Cerebellum (tissue), 4 donors: ENCODE measurements at places on chromosomes 1 and 21. TPM values are rescaled to one million over a fixed set of nuclear protein-coding genes. Genes with fewer than 3 reads are reported as not detected.

DNA sequence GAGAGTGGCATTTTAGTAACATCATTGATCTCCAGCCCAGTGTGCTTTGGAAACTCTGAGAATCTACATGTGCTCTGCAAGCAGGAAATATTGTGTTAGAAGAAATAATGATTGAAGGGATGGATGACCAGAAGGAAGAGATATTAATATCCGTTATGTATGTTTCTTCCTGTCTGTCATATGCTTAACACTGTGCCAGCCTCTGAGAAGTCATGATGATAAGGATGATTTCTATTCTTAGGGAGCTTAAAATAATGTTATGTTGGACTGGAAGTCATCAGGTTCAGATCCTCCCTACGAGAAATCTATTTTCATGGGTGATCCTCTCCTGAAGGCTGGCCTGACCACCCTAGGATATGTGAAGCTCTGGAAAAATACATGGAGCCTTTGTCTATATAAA, 192.4 kb upstream of the GORAB start:
- no peak for DNase-seq

DNA sequence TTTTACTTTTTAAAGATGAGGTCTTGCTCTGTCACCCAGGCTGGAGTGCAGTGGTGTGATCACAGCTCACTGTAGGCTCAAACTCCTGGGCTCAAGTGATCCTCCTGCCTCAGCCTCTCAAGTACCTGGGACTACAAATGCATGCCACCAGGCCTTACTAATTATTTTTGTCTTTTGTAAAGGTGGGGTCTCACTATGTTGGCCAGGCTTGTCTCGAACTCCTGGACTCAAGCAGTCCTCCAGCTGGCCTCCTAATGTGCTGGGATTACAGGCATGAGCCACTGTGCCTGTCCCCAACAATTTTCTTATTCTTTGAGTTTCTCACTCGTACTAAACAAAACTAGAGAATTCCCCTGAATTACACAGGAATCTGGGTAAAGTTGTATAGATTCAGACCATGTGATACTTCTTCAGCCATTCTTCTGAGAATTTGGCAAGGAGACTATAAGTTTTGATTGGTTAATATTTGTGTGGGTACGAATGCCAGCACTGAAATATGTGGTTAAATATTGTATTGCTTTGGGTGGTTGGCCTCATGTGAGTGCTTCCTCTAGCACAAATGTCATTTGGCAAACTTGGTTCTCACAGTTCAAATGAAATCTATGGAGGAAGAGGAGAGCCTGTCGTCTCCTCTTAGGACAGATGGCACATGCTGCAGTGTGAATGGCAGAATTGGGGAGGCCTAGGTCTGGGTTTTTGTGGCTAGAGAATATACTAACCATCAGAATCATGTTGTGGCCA, 104.9 kb downstream of the RUNX1 start:
- no peak for DNase-seq

DNA sequence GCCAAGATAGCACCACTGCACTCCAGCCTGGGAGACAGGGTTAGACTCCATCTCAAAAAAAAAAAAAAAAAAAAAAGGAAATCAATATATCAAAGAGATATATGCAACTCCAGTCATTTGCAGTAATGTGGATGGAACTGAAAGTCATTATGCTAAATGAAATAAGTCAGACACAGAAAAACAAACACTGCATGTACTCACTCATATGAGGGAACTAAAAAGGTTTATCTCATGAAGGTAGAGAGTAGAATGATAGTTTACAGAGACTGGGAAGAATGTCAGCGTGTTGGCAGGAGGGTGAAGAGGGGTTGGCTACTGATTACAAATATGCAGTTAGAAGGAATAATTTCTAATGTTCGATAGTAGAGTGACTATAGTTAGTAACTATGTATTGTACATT, 13.2 kb downstream of the HSD11B1 start:
- DNase-seq: no peak

DNA sequence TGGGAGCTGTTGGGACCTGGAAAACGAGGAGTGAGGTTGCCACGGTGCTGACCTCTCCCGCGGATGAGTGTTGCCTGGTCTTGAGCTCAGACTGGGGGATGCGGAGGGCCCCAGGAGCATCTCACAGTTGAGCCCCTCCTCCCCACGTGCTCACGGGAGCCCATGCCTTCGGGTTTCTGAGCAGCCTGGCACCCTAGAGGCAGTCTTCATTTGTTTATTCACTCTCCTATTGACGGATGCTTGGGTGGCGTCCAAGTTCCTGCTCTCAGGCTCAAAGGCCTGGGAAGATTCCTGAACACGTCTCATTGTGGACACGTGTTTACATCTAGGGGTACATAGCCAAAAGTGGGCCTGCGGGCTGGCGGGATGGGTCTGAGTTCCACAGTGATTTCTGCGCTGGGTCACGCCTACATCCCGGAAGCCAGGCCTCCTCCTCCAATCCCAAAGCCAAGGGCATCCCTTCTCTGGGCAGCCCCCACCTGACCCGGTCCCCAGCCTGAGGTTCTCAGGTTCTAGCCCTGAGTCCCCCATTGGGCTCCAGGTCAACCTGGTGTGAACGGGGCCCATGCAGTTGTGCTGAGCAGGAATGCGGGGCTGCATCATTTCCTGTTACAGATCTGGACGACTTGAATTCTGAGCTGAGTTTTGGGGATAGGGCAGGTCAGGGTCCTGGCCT, 14.7 kb downstream of the WNT3A start:
- no peak for DNase-seq

Gene NUP210L
- not detected for total RNA-seq

- no peak for DNase-seq
Observed at GRCh38 chr1:86687595-86687994, 16.8 kb upstream of the SH3GLB1 start.

GRCh38 chr1:145849356-145850160, 4.1 kb downstream of the NUDT17 start:
- DNase-seq: no peak

- no peak for DNase-seq
Observed at GRCh38 chr1:242826701-242827336, 302.3 kb upstream of the PLD5 start.

DNA sequence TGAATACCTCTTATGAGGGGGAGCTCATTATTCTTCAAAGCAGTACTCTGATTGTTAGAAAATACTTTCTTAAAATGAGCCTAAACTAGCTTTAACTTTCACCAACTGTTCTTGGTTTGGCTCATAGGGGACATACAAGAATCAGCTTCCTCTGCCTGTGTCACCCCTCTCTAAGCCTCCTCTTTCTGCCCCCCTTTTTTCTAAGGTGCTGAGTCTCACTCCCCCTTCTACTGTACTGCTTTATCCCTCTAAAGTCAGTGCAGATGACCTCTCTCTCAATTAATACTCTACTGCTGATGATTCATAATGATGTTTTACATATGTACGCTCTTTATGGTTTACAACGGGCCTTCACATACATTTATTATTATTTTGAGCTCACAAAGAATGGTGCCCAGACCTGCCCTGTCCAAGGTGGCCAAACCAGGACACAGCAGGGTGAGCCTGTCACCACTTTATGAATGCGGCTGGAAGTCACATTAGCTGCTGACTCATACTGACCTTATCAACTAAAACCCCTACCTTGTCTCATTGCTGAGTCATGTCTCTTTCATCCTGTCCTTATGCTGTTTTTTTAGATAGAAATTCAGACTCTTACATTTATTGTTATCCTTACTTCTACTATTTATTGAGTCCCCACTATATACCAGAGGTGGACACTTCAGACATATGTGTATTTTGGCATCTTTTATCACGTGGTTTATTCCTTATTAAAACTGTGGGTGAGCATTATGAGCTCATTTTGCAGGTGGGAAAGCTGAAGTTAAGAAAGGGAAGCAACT, 126.9 kb downstream of the RNF220 start:
- no peak for DNase-seq

- DNase-seq: no peak
Observed at GRCh38 chr1:10889650-10890353, 93.4 kb upstream of the CASZ1 start.

- no peak for DNase-seq
Observed at GRCh38 chr1:109794319-109795132, 30.8 kb upstream of the EPS8L3 start.

- DNase-seq: no peak
Observed at GRCh38 chr1:24191860-24192259, 4.8 kb upstream of the IFNLR1 start.

- DNase-seq: no peak
Observed at GRCh38 chr1:225485226-225485625, 57.4 kb upstream of the LBR start.

DNA sequence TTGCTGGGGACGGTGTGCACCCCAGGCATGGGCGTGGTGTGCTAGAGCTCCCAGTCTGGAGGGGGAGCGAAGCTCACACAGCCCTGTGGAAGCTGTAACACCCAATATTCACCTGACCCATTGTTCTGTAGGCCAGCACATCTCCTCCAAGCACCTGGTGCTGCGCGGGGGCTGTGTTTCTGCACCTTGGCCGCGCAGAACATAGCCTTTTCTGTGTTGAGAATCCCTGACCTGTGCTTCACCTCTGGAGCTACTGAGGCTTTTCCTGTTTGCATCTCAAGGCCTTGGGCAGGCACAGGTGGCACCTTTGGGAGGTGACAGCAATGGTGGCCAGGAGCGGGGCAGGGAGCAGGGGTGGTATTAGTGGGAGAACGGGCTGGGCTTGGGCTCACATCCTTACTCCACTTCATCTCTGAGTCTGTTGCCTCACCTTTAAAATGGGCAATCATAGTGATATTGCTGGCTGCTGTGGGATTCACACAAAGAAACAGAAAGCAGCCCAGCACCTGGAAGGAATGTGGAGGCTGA, 343.9 kb upstream of the AJAP1 start:
- no peak for DNase-seq

DNA sequence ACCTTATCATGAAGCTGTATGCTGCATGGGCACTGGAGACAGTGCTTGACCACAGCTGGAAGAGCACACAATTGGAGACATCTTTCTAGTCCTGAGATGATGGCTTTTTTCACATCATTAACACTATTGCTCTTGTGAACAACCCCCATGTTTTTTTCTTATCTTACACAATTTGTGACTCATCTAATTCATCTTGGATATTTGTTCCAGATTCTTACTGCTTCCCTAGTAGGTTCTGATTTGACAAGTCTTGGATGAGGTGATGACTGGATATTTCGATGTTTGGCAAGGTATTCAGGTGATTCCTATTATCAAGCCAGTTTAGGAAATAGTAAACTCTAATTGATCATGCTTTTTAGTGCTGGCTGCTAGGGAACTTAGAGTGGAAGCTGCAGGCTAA, 23.7 kb downstream of the HLX start:
- no peak for DNase-seq

DNA sequence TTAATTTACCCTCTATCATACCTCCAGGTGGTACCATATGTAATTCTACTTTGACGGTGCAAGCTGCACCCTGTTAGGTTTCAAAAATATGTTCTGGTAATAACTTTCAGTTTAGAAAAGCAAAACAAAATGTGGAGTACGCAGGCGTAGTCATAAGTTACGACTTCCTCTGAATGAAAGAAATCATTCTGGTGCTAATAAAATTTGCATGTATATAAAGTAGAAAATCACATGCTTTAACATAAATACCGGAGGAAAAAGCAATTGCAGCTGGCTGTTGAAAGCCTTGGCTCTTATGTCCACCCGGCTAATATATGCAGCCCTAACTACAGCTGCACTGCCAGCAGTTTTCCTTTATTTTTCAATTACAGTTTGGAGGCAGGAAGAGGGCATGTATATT, 65.2 kb upstream of the TMPRSS15 start:
- DNase-seq: no peak

DNA sequence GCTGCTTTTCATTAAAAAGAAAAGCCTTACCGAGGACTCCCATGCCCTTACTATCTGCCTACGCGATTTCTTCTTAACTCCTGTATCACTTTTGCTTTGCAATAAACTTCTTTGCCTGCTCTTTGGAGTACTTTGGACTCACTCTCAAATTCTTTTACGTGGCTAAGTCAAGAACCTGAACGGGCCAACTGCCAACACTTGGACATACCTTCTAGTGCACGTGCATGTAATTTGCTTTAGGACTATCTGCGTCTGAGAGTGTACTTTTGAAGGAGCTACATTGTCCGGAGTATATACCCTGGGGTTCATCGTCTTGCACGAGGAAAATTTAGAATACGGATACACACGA, 3.6 kb upstream of the OTUD3 start:
- no peak for DNase-seq

GRCh38 chr1:173355281-173356031, 121.7 kb upstream of the PRDX6 start:
- no peak for DNase-seq

Gene ECM1
- 1.9 TPM for total RNA-seq

GRCh38 chr1:37189111-37189510, 154.8 kb upstream of the GRIK3 start:
- DNase-seq: no peak

Gene RYR2
- 19.4 TPM for total RNA-seq

Gene ANGPTL1
- total RNA-seq: 0.82 TPM

GRCh38 chr1:33004613-33005012, 32.1 kb downstream of the AK2 start:
- no peak for DNase-seq
